ENCODE measurements at places on chromosomes 7 and 10.

DNA sequence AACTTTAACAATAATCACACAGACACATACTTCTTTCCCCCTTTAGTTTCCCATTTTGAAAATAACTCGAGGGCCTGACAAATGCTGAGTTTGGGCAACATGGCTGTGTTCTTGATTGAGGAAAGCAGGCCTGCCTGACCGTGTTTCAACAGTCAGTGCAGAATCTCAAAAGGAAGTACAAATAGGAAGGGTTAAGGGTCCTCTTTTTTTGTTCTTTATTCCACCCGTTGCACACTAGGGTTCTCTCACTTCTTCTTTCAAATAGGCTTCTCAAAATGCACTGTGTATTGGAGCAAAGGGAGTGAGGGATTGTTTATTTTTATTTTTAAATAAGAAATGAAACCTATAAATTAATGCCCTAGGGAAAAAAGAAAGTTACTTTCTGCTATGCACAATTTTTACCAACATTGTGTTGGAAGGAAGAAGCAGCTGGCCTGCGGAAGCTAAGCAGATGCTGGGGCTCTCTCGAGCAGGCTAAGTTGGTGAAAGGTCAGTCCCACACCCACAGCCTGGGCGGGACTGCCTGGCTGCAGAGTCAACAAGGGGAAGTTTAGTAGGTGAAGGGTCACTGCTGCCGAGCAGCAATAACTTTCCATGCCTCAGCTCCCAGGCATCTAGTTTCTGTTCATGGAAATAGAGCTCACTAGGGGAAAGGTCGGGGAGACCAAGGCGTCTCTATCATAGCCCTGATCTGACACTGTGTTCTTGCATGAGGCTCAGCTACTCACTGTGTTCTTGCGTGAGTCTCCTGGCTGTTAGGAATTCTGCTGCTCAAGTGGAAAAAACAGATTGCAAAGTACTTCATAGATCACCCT lies 12.2 kb upstream of the PDK4 start:
- DNase-seq, result peak; percentile 92

DNA sequence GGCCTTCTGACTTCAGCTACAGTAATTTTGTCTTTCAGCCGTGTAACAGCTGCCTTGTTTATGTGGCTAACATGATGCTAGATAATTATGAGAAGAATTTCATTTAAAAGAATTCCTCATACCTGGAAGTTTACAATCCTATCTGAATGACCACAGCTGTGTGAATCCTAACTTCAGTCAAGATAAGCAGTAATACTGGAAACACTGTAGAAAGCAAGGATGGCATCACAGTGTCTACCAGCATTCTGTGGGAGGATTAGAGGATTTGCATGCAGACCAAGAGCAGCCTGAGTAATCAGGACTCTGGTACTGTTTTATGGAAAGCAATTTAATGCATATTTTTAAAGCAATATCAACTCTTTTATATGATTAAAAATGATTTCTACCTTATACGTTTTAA lies 282.4 kb downstream of the EXOC4 start:
- DNase-seq, result no peak

DNA sequence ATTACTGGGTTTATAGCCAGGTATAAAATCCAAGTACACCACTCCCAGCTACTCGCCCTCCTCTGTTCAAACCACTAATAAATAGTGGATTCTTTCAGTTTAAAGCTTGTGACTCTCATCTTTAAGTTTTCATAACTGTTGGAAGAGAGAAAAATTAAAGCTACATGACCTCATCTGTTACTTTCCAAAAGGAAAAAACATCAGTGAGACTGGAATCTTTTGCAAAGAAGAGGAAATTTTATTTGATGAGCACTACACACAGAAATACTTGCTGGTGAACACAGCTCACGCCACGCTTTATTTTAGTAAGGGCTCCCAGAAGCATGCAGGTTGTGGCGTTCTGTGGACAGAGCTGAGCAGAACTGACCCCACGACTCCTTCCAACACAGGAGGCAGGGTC lies 527.0 kb upstream of the MGMT start:
- DNase-seq, result no peak

GRCh38 chr7:46133751-46134150 lies 212.7 kb upstream of the IGFBP3 start:
- no peak for DNase-seq

GRCh38 chr10:16612115-16612980 lies 90.7 kb upstream of the C1QL3 start:
- peak; percentile 25 for DNase-seq

GRCh38 chr10:78857193-78857592 lies 211.6 kb upstream of the ZMIZ1 start:
- no peak for DNase-seq

DNA sequence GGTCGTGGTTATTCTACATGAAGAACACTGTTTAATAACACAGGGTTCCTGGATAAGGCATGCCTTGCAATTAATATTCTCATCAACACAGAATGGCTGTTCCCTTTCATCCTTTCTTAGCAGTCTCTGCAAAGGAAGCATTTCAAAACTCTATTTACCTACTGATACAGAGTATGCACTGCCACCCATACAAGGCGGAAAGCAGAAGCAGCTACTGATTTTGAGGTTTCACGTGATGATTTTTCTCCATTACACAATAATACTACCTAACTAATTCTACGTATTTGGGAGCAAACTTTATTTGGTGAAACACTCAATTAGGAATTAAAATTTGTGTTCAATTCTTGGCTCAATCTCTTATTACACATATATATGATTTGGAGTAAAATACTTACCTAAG lies 43.0 kb upstream of the COL1A2 start:
- DNase-seq, result no peak

DNA sequence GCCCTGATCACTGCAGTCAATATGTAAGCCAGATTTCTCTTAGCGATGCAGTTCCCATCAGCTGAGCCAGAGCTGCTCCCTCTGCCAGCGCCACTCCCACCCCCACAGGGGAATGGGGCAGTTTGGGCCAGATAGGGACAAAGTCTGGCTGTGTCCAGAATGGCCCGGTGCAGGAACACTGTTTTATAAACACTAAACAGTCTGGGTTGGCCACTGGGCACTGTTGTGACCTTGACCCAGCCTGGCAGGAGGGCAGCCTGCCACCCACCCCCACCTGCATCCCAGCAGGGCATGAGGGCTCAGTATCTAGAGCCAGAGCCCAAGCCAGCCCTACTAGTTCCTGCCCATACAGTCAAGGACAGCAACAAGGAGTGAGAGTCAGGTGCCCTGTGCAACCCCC lies 1.3 kb downstream of the OGDHL start:
- DNase-seq, result no peak

DNA sequence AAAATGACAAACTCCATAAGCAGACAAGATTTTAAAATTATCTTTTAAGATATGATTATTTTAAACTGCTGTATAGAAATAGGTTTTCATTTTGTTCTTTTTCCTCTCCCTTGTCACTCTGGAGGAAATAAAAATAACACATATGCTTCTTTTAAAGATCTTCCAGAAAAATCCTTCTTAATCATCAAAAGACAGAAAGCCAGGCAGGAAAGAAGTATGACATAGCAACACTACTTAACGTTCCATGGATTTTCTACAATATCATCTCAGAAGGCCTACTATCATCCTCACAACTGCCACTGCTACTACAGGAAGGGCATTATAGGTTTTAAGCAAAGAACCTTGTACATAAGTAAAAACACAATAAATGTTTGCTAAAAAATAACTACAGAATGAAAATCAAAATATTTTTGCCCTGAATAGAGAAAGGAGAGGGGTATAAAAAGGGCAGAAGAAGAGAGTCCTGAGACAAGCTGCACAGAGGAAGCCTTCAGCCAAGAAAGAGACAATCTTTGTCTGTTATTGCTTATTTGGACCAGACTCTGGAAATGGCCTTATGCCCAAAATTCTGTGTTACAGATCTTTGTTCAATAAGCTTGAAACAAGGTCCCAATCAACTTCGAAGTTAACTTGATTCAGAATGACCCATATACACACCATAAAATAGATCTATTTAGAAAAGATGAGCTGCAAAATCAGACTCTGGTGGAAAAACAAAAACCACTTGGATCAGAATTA lies 67.8 kb downstream of the ABI1 start:
- no peak for DNase-seq

GRCh38 chr7:85529831-85530230 lies 343.0 kb upstream of the SEMA3D start:
- DNase-seq, result no peak

DNA sequence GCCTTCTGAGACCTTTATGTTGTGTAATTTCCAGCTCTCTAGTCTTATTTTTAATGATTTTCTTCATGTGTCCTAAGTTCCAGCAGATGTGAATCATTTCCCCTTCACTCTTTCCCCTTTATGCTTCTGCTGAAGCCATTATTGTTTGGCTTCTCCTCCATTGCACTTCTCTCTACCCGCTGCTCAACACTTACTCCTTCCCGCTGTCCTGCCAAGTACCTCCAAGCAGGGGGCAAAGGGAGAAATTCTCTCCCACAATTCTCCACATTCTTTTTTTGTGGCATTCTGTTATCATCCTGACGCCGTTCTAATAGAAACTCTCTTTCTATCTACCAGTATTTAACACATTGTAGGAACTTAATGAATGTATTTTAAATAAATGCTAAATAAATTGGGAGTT lies 388.9 kb upstream of the TPK1 start:
- DNase-seq, result no peak

DNA sequence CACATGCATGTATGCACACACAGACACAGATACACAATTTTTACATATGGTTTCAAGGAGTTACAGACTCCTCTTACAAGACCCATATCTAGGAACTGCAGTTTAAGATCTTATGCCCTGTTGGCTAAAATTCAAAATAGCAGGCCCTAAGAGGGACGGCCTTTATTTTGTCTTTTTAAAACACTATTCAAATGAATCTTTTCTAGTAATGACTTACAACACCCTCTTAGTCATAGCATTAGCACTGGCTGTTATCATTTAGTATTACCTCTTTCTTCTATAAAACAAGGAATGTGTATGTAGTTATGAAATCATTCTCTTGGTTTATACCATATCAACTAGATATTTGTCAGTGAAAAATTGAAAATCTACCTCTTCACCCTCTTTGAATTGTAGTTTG lies 15.3 kb downstream of the PAPSS2 start:
- DNase-seq, result no peak

DNA sequence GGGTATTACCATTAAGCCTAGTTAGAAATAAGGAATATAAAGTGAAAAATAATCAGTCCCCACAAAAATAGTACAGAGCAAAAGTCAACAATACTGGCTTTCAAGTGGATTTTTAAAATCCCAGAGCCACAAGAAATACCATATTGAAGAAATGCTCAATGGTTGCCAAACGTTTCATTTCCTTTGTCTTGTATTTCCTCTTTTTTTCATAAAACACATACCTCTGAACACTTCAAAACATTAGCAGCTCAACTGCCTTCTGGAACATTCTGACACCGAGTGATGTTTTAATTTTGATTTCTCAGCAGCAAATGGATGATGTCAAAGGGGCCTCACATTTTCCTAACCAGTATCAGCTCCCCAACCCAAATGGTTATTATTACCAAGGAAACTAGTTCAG lies 10.5 kb downstream of the NOD1 start:
- DNase-seq, result no peak
